ENCODE measurements at places on chromosomes 12 and 14.
A peak's percentile ranks its signal among the peaks of the same experiment; 100 is the strongest.

DNA sequence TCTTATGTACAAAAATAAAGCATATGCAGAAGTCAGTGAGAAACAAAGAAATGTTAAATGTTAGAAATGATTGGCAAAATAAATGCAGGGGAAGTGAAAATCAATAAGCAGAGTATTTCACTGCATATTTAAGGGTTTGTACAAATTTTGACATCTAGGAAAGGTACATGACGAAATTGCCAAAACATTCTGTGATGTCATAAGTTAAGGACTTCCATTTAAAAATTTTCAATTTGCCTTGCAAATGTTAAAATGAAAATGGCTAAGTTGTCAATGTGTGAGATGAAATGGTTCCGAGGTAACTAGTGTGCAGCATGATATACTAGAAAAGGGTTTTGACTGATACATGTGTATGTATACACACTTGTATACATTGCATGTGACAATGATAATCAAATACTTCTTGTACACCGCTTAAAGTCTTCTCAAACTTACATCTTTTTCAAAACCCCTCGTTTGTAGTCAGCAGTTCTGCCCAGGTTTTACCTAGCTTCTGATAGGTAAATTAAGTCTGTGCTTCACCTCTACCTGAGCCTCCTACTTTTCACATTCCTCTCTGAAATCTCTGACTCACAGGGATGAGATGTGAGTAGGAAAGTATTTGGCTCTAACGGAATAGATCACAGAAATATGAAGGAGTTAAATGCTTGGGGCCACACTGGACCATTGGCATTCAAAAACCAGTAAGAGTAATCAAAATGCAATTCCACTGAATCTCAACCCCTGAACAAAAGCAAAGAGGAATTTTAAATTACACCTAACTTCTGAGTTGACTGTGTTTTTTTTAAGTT, 442.4 kb upstream of the FOXG1 start:
- no peak for DNase-seq

DNA sequence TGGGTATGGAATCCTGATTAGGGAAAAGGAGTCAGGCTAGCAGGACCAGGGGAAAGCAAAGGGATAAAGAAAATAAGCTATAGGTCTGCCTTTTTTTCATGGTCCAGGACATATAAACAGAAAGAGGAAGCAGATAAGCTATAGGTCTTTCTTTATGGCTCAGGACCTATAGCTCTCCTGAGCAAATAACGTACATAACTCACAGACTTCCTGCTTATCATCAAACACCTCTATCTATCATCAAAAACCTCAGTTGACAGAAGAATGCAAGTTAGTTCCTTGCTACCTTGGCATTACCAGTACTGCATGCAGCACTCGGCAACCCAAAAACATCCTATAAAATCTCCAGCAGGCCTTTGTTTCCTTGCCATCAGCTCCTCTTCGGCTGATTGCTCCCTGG, 238.7 kb upstream of the OR4E1 start:
- no peak for DNase-seq

GRCh38 chr14:30607156-30607780, 14.9 kb upstream of the SCFD1 start:
- no peak for DNase-seq

- no peak for DNase-seq
Measured at GRCh38 chr14:42141328-42141727, 534.7 kb downstream of the LRFN5 start.

DNA sequence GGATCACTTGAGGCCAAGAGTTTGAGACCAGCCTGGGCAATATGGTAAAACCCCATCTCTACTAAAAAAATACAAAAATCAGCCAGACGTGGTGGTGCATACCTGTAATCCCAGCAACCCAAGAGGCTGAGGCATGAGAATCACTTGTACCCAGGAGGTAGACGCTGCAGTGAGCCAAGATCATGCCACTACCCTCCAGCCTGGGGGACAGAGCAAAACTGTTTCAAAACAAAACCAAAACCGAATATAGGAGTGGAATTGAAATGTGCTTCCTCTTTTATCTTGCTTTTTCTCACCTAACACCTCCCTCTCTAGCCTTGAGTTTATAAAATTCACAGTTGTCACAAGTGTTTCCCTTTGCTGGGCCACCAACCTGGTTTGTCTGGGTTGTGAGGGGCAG, 181.9 kb downstream of the PAH start:
- DNase-seq: no peak

- no peak for DNase-seq
Measured at GRCh38 chr12:66331814-66332213, 29.5 kb downstream of the HELB start.

- DNase-seq: no peak
Measured at GRCh38 chr12:102507301-102507700, 26.9 kb upstream of the IGF1 start.

GRCh38 chr12:6539314-6539682, 5.0 kb downstream of the GAPDH start:
- DNase-seq: no peak

GRCh38 chr12:39040275-39040674, 134.9 kb upstream of the CPNE8 start:
- DNase-seq: no peak

DNA sequence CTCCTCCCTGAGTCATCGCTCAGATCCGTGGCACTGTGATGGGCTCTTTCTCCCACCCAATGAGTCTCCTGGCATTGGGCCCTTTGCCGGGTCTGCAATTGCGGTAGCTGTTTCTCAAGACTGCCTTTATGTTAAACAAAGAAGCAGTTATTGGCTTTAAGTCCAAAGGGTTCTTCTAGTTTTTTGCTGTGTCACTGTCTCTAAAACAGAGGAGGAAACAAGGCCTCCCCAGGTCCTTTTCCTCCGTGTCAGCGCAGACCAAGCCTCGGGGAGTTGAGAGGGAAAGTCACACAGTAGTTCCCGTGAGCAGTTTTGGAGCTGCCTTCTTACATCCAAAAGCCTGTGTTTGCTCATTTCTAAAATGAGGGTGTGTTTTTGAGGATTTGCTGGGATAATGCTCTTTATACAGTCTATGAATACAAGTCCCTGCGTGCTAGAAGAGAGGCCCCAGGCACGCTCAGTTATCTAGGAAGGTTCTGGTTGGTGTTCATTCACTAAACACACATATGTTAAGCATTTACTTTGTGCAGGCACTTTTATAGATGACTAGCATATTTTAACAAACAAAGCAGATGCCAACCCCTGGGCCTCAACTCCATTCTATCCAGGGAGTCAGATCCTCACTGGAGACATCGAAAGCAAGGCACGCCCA, 126.0 kb upstream of the PZP start:
- no peak for DNase-seq

DNA sequence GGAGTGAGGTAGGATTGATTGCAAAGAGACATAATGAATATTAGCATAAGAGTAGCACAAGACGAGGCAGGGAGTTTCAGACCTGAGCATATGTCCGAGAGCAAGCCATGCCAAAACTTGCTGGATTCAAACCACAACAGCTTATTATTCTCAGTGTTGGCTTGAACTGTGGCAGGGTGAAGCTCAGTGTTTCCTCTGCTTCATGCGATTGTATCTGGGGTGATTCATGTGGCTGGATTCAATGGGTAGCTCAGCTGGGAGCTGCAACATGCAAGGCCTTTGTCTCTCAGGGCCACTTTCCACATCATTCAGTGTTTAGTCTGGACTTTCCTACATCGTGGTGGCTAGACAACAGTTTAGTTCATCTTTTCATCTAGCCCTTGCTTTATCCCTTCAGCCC, 22.1 kb upstream of the E2F7 start:
- no peak for DNase-seq

DNA sequence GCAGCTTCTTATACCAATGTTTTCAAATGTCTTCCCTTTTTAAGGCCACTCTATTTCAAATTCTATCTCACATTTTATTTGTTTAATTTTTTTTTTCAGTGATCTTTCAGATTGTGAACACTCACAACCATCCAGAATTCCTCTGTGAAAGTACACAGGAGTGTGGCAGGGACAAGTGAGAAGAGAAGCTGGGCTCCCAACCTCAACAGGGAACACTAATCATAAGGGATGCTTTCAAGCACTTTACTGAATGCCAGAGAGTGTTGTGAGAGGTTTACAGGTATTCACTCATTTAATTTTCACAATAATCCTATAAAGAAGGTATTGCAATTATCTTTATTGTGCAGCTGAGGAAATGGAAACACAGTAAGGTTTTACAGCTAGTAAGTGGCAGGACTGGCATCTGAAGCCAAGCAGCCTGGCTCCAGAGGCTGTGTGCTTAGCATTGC, 60.1 kb upstream of the PYGL start:
- DNase-seq: peak; percentile 15

DNA sequence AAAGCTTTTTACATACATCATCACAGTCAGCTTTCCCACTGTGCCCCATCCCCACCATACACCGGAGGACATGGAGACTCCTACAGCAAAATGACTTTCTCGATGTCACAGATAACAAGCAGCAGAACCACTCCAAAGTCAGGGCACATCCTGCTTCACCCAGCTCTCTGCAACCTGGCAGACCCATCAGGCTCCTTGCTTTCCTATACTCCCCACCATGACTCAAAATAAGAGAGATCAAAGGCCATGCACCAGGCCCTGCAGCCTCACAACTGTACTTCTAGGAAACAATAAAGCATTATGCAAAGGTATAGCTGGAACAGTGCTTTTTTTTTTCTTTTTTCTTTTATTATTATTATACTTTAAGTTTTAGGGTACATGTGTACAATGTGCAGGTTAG, 187.4 kb downstream of the DPF3 start:
- DNase-seq: no peak

- DNase-seq: no peak
Measured at GRCh38 chr12:123163227-123163626, 12.3 kb upstream of the PITPNM2 start.

DNA sequence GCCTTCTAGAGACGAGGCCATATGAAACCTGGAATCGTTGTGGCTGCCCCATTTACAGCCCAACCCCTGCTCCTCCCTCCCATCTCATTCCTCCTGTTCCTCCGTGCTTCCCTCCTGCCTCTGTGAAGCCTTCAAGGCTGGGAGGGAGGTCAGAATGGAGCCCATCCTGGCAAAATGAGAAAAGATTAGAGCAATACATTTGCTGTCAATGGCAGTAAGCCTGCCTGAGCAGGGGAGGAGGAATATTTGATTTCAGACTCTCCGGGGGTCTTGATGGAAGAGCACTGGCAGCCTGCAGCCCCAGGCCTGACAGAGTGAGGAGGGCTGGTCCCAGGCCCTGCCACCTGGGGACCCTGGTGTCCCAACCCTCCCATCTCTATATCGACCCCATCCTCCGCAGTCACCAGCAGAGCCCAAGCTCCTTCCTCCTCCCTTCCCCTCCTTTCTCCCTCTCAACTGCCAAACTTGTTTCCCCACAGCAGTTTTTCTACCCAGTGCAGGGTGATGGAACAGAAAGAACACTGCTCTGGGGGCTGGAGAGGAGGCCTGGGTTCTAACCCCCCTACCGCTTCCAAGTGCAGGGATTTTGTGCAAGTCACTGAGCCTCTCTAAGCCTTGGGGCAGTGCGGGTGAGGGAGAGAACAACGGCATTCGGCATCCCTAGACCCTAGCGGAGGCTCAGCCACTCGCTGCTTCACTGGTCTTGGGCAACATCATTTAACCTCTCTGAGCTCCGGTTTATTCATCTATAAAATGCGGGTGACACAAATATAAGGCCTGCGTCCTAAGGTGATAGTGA, 16.0 kb upstream of the RACGAP1 start:
- no peak for DNase-seq

DNA sequence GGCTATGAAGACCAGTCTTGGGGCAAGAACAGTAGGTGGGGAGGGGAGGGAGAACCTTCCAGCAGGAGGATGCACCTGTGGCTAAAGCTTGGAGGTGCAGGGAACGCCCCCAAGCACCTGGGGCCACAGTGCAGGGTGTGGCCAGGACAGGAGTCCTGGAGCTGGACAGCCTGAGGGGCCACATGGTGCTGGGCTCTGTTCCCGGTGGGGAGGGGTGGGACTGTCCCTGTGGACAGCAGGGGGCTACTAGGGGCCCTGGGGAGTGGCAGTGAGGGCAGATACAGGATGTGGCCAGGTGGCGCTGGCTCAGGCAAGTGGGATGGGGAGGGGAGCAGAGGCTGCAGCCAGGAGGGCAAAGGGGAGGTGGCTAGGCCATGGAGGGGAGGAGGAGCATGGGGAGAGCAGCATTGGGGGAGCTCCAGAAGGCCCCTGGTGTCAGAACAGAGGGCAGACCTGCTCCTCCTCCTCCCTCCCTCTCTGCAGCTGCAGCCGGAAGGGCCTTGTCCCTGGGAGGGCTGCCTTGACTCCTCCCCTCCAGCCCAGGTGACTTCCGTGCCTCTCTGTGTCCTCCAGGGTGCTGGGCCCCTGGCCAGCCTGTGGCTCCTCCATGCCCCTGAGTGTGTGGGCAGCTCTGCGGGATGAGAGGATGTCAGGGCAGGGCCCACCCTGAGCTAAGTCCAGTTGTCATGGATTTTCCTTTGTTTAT, 68.4 kb upstream of the DLK1 start:
- DNase-seq: no peak

- DNase-seq: no peak
Measured at GRCh38 chr12:26773313-26774104, 59.5 kb downstream of the ITPR2 start.

DNA sequence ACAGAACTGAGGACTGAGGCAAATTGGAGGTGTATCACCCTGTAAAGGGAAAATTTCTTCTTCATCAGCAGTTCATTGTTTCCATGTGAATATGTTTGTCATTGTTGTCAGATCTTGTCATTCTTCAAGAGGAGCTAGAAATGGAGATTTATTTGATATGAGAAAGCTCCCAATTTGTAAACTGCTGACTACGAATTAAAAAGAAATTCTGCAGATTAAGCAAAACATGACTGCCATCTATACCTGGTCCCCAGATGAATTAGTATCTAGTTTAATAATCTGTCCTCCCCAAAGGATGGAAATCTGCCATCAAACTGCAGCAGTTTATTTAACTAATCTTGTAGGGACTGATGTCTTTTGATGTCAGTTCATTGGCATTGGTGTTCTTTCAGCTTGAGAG, 162.8 kb downstream of the TRHDE start:
- DNase-seq: no peak

- DNase-seq: no peak
Measured at GRCh38 chr12:76072568-76072967, 11.9 kb downstream of the NAP1L1 start.

DNA sequence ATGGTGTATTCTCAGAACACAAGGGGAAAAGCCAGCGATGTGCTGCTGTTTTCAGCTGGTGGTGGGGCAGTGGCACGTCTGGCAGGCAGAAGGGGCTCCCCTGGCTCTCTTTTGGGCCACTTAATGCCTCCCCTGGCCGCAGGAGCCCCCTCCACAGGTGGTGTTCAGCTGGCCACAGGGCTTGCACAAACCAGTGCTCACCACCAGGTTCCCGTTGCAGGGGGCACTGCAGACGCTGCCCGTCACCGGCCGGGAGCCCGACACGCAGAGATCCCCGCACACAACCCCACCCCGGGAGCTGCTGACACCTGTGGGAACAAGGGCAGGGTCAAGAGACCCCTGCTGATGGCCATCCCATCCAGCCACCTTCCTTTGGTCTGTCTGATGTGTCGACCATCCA, 6.7 kb downstream of the KRT83 start:
- DNase-seq: no peak

GRCh38 chr12:88108021-88108420, 33.9 kb downstream of the CEP290 start:
- no peak for DNase-seq

All from A172 (cell line).